ENCODE measurements at places on chromosomes 6 and 20. TPM values are rescaled to one million over a fixed set of nuclear protein-coding genes. Genes with fewer than 3 reads are reported as not detected.

Gene KLHDC3
- total RNA-seq = 136 TPM

Gene CLPSL2
- total RNA-seq = not detected

Gene SLC26A8
- total RNA-seq = not detected

Gene SPEF1
- total RNA-seq = 3.0 TPM

- no peak for DNase-seq
Measured at GRCh38 chr6:1667012-1667804, 57.5 kb downstream of the FOXC1 start.

GRCh38 chr6:106739387-106739786, 110.0 kb downstream of the QRSL1 start:
- DNase-seq = peak; percentile 44

DNA sequence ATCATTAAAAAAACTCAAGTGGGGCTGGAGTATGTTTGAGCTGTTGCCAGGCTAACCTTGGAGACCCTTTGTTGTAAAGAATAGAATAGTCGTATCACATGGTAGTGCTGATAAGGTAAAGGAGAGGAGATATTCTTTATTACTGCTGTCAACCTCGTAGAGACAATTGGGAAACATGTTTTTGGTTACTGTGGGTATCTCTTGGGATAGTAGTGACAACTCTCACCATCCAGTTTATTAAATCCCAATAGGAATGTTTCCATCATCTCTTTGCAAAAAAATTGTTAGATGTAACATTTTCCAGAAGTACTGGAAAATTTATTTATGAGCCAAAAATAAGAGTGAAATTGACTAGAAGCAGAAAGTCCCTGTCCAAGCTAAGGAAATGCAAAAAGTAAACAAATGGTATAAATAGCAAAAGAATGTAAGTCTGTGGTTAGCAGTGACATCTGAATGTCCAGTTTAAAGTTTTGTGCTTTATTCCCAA, 829.3 kb upstream of the CITED2 start:
- no peak for DNase-seq

- no peak for DNase-seq
Measured at GRCh38 chr6:11672256-11672655, 106.3 kb downstream of the ADTRP start.

DNA sequence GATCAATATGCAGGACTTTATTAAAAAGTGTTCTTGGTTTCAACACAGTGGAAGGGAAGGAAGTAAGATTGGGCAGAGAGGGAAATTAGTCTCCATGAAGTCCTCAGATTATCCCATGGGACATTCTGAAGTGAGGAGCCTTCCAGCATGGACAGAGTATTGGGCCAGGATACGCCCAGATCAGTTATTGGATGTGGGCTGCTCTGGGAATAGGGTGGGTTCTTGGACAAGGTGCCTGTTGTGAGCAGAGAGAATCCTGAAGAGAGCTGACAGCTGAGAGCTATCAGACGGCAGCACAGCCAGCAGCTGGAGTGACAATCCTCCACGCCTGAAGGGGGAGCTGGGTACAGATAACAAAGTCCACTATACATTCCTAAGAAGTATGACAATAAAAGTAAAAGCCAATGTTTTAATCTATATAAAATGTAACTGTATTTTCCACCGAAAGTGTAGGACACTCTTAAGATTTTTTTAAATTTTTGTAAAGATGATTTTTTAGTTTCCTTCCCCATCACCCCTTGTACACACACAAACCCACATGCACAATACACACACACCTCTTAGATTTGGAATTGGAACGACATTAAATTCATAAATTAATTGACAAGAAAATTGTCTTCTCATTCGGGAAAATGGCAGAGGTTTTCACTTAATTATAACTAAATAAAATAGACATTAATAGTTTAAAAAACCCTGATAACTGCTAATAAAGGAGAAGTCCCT, 107.8 kb downstream of the FBXO5 start:
- DNase-seq = no peak

- DNase-seq = peak; percentile 45
Measured at GRCh38 chr6:81863123-81863522, 110.6 kb upstream of the TENT5A start.

DNA sequence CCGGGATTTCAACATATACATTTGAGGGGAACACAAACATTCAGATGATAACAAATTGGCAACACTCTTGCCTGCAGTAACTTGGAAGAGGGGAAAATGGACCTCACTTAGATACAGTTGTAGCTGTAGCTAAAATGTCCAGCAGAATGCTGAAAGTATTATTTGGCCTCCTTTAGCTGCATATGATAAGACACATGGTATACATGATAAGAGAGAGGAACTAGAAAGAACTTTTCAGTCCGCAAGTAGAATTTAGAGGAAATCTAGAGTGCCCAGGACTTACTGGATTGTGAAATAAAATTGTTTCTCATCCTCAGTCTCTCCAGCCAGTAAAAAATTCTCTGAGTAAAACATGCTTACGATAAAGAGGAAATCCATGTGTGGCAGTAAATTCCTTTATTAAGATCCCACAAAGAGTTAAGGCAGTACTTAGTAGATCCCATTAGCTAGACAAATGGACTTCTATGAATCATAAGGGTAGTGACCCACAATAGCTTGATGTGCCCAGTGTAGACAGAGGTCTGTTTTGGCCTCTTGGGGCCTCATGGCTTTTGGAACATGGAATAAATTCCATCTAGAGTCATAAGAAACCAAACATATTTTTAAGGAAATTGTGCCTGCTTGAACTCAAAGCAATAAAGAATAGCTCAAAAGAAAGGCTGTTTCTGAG, 87.9 kb upstream of the RBM24 start:
- DNase-seq = no peak

Data from G401 (cell line).